ENCODE measurements at places on chromosomes 6 and 20.

GRCh38 chr6:43575105-43575771 is 600 bp downstream of the XPO5 start:
- DNase-seq: no peak

DNA sequence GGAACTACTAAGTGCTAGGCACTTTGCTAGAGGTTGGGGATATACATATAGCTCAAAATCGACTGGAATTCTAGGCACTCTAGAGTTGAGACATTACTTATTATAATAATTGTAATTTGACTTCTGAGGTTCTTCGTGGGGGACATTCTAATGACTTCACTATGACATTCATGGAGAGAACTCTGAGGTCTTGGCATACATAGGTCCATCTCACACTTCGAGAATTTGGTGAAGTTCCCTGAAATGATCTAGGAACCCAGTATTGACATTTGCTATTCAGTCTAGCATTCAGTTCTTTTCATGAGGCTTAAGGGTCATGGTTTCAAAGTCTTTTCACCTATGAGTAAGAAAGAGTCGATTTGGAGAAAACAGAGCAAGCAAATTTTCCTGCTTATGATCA is 446.6 kb upstream of the JAG1 start:
- DNase-seq: no peak

DNA sequence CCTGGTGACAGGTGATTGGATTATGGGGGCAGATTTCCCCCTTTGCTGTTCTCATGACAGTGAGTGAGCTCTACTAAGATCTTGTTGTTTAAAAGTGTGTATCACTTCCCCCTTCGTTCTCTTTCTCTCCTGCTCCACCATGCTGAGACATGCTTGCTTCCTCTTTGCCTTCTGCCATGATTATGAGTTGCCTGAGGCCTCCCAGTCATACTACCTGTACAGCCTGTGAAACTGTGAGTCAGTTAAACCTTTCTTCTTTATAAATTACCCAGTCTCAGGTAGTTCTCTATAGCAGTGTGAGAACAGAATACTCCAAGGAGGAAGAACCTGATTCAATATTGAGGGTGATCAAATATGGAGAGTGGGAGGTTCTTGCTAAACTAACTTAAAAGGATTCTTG is 724.9 kb downstream of the DOK5 start:
- no peak for DNase-seq

DNA sequence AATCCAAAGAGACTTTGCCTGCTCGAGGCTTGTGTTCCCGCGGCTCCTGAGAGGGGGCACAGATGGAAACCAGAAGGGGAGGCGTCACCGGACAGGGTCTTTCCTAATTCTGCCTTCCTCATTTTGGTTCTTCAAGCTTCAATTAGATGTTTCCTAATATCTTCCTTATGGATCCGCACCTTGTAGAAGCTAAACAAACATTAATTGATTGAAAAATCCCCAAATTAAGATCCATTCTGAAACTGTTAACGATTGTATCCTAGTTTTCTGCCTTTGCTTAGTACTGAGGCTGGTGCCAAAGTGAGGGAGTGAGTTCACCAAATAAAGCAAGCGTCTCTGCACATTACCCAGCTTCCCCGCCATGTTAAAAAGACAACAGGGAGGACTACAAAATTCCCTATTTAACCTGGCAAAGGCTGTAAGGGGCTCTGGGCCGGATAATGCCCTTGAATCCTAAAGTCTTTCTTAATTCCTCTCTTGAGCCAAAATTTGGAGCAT is 123.2 kb downstream of the GPX5 start:
- peak; percentile 54 for DNase-seq

GRCh38 chr20:11849270-11849915 is 68.3 kb upstream of the BTBD3 start:
- DNase-seq: no peak

DNA sequence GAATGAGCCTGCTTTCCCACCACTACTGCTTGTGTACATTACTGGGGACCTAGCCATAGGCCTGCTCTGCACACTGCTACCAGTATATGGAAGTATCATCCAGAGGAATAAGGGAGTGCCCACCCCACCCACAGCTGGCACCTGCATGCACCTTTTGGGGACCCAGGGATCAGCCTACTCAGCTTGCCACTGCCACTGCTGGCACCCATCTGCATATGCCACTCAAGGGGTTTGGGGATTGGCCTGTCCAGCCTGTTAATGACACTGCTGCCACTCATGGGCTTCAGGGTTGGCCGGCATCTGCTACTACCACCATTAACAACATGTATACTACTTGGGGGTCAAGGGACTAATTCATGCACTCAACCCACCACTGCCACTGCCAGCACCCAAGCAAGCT is 832.1 kb downstream of the PHF3 start:
- no peak for DNase-seq

DNA sequence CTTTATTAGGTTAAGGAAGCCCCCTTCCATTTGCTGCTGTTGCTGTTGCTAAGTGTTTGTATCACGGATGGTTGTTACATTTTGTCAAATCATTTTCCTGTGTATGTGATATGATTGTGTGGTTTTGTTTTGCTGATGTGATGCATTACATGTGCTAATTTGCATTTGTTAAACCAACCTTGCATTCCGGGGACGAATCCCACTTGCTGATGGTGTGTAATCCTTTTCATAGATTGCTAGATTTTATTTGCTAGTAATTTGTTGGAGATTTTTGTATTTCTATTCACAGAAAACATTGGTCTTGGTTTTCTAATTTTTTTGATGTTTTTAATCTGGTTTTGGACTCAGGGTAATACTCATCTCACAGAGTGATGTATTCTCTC is 167.8 kb downstream of the WDR27 start:
- no peak for DNase-seq

DNA sequence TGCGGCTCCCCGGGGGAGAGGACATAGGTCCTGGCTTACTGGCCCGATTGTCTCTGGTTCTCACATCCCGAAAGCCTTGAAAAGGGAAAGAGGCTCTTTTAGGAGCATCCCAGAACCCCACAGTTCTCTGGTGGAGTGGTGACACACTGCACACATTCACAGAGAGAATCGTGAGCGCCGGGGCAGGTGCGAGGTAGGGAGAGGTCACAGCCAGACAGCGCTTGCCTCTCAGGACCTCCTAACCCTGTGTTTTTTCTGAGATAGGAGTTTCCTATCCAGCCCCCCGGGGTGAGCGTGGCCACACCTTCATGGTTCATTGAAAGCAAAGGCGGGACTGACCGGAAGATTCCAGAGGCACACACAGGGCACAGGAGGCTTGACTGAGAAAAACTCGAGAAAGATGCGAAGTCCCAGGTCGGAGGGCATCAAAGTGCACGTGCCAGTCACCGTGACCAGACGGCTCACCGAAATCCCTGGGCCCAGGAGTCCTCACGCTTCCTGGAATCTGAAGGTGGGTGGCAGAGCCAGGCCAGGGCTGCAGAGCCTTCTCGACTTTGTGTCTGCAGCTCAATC is 46.5 kb upstream of the FRMD1 start:
- no peak for DNase-seq

- no peak for DNase-seq
Observed at GRCh38 chr6:112557435-112557834, 210.3 kb downstream of the RFPL4B start.

Measured in NCI-H1694 treated with DMSO at 0.1 percent for 48 hours (cell line).